ENCODE measurements at places on chromosomes 2 and 18.

- no peak for DNase-seq
Observed at GRCh38 chr18:23612434-23613090, 26.3 kb upstream of the NPC1 start.

DNA sequence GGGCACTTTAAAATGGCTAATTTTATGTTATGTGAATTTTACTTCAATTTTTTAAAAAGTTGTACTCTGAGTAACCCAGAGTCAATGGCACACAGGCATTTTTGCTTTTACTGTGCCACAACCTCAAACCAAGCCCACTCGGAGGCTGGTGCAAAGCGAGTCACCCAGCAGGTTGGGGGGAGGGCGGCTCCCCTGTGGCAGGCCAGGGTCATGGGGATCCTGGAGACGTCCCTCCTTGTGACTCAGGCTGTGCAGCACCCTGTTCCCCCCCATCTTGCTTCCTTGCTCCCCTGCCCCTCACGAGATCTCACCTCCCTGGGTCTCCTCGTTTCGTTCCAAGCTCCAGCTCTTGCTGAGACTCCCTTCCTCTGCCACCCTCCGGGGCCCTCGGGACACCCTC, 58.6 kb downstream of the POMC start:
- no peak for DNase-seq

DNA sequence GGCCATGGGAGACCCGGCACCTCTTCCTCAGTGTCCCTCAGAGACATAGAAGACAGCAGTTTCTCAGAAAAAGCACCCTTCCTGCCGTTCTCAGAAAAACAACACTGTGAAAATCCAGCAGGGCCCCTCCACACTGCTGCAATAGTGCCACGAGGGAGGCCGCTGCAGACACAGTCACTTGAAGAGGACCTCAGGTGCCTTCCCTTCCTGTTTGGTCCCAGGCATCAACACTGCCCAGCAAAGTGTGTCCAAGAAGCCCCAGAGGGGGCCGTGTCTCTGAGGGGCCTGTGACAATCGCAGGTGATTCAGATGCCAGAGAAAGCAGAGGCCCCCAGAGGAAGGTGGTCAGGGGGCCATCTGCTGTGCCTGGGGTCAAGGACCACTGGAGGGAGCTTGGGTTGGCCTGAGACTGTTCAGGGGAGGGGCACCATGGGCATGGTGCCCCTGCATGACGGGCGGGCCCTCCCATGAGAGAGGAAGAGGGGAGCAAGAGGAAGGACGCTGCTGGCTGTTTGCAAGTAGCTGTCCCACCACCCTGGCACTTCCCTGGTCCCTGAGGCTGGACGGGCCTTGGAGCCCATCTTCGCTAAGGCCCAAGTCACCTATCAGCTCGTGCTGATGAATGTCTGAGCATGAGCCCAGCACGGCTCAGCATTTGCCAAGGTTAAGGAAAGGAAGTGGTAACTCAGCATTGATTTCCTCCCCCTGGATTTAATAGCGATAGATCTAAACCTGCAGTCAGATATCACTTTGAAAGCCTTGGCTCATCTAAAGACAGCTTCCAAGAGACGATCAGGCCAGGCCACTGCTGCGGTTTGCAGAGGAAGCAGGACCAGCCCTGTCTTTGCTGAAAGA, 9.1 kb downstream of the TWIST2 start:
- DNase-seq: no peak

GRCh38 chr2:144102386-144102785, 417.5 kb downstream of the ZEB2 start:
- no peak for DNase-seq
